Myometrial cell (primary cell): ENCODE measurements at places on chromosomes 12 and 14. TPM values are rescaled to one million over a fixed set of nuclear protein-coding genes. Genes with fewer than 3 reads are reported as not detected.

Gene SGPP1
- total RNA-seq = 21.0 and 22.5 TPM in 2 replicates

Gene BCAT1
- total RNA-seq = 87.1 and 122 TPM in 2 replicates

Gene CDC42BPB
- total RNA-seq = 86.2 and 93.2 TPM in 2 replicates

Gene SMIM41
- total RNA-seq = not detected in 2 replicates

Gene AICDA
- not detected in 2 replicates for total RNA-seq

Gene CD163L1
- 0.18 and 0.29 TPM in 2 replicates for total RNA-seq

Gene CCDC88C
- total RNA-seq = 0.18 and 0.29 TPM in 2 replicates

Gene LUM
- 304 and 309 TPM in 2 replicates for total RNA-seq

Gene RASSF9
- under 0.01 and 0.18 TPM in 2 replicates for total RNA-seq

Gene DPPA3
- not detected in 2 replicates for total RNA-seq

Gene PDZRN4
- total RNA-seq = not detected in 2 replicates

Gene ASCL1
- not detected in 2 replicates for total RNA-seq

Gene GPRC5A
- 93.8 and 116 TPM in 2 replicates for total RNA-seq

Gene ZCRB1
- total RNA-seq = 27.5 and 28.5 TPM in 2 replicates

Gene DIO3
- 1.1 TPM in 1 of 2 replicates, not detected in the other for total RNA-seq

Gene LGMN
- total RNA-seq = 17.5 and 19.3 TPM in 2 replicates
